ENCODE measurements at places on chromosomes 2 and 18.

DNA sequence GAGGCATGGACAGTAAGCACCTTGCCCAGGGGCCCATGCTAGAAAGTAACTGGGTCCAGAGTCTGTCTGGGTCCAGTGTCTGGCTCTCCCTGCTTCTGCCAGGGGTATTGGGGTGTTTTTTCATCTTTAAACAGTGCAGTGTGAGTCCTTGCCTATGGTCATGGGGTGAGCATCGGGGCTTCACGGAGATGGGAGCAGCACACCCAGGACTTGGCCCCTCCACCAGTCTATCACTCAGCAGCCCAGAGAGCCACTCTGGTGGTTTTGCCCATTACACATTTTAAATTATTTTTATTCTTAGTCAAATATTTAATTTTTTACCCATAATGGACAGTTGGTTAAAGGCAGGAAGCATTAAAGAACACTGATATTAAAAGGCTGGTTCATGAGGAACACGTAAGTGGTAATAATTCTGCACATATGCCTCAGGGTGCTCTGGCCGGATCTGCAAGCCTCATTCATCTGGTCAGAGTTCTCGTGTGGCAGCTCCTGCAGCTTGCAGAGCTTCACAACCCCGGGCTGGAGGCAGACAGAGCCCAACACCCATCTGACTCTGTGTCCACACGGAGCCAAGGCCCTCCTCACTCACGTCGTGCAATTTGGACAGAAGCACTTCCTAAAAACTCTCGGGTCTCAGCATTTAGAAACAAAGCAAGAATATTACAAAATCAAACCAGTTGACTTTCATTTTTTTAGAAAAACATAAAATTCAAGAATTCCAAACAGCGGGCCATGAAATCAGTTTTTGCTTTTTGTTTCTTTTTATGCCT lies 204.1 kb downstream of the CTIF start:
- no peak for DNase-seq

- DNase-seq = peak; percentile 37
Measured at GRCh38 chr2:39593439-39594393, 72.0 kb upstream of the TMEM178A start.

DNA sequence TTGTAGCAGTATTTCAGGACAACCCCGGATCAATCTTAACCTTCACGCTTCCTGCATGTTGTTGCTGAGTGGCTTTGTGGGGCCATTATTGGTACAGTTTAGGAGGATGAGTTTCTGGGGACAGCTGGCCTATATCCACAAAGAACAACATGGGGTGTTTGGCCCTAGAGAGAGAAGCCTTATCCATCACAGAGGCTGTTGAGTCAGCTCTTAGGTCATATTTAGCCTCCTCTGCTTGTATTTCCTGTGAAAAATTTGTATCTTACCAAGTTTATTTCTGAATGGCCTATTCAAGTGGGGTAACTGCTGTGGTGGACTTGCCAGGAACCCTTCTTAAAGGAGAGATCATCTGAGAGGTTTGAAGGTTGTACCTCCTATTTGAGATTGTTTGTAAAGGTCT lies 77.6 kb downstream of the MAP4K4 start:
- DNase-seq = no peak

GRCh38 chr2:215900843-215901242 lies 112.5 kb downstream of the MREG start:
- DNase-seq = no peak

GRCh38 chr2:219300022-219300421 lies 9.2 kb downstream of the PTPRN start:
- DNase-seq = no peak

DNA sequence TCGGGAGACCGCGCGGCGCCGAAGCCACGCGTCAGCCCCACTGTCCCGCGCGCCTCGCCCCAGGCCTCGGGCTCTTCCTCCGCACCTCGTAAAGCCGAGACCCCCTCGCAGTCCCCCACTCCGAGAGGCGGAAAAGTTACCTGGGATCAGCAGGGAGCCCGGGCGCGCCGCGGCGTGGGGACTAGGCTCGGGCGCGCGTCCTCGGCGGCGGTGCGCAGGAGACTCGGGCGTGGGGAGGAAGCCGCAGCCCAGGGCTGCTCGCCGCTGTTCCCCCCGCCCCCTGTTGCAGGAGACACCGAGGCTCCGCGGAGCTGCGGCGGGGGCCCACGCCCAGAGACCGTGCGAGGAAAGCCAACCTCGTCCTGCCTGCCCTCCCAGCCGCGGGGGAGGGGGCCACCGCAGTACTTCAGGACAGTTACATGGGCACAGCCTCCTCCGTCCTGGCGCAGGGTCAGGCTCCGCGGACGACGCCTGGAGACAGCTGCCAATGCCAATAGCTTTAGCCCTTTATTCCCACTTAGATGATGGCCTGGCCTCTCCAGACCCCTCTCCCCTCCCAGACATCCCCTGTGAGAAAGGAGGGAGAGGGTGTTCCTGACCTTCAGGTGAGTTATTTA lies at the start of gene EPB41L3:
Gene EPB41L3, minus strand, starts transcription at position 225 of the 617 bp plus-strand sequence. CDS start 54,814 bp downstream, outside the sequence.
- DNase-seq = no peak

DNA sequence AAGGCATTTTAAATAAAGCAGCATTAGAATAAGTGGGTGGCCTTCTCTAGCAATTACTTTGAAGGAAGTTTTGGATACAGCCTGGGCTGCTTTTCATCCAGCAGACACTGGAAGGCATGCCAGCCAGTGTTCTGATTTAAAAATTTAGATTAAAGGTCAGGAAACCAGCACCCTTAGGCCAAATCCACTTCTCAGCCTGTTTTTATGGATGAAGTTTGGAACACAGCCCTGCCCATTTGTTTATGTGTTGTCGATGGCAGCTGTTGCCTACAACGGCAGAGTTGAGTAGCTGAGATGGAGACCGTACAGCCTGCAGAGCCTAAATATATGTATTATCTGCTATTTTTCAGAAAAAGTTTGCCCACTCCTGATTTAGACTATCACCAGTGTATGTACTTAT lies 313.6 kb upstream of the ACVR2A start:
- no peak for DNase-seq

- DNase-seq = peak; percentile 33
Measured at GRCh38 chr18:10190564-10190963, 263.9 kb upstream of the APCDD1 start.

DNA sequence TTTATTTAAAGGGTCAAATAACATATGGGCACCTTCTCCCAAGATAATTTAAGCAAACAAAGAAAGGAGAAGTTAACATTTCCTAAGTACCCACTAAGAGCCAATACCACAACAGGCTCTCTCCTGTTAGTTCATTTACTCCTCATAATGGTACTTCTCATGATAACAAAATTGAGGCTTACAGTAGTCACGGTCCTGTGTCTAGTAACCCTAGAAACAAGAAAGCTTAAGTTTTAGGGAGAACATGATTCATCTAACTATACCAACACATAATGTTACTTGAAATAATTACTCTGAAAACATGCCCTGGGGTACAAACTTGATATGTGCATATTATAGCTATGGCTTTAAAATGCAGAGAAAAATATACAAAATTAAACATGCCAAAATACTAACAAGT lies 19.8 kb downstream of the IWS1 start:
- no peak for DNase-seq

DNA sequence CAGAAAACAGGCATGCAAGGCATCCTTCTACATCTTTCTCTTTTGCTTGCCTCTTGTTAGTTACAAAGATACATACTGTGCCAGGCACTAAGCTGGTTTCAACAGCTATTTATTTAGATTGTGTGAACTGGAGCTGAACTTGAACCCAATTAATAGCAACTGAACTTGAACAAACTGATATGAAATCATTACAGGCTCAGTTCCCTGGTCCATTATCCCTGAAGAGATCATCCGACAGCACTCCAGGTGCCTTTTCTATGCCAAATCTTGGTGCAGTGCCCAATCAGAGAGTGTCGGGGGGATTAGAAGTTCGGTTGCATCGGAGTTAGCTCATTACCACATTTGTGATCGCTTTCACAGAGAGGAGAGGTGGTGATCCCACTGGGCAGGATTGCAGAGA lies 477.6 kb downstream of the PARD3B start:
- DNase-seq = no peak

DNA sequence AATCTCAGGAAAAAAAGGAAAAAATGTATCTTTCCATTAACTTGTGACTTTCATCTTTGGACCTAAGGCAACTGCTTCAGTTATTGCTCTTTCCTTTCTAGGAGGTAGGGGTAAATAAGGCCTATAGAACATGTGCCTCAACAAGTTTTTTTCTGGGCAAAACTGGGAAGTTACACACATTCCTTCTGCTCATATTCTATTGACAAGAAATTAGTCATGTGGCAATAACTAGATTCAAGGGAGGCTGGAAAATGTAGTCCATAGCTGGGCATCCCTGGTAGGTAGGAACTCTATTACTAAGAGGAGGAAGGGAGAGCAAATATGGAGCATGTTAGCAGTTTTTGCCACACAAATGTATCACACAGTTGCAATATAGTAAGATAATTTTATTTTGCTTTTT lies 37.7 kb upstream of the NEMP2 start:
- no peak for DNase-seq

DNA sequence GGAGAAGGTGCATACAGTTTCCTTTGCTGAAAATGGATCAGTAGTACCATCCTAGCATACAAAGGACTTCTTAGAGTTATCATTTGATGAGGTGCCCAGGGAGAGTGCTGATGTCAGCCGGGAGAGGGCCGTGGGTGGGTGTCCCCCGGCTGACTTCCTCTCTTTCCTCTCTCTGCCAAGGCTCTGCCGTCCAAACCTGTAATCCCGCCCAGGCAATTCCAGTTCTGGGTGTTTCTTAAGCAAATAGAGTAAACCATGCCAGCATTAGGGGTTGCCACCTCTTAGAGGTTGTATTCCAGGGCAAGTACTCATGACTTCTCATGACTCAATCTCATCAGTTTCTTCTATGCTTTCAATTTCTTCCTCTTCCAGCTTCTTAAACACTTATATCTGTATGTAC lies 117.2 kb downstream of the GATA6 start:
- DNase-seq = no peak

DNA sequence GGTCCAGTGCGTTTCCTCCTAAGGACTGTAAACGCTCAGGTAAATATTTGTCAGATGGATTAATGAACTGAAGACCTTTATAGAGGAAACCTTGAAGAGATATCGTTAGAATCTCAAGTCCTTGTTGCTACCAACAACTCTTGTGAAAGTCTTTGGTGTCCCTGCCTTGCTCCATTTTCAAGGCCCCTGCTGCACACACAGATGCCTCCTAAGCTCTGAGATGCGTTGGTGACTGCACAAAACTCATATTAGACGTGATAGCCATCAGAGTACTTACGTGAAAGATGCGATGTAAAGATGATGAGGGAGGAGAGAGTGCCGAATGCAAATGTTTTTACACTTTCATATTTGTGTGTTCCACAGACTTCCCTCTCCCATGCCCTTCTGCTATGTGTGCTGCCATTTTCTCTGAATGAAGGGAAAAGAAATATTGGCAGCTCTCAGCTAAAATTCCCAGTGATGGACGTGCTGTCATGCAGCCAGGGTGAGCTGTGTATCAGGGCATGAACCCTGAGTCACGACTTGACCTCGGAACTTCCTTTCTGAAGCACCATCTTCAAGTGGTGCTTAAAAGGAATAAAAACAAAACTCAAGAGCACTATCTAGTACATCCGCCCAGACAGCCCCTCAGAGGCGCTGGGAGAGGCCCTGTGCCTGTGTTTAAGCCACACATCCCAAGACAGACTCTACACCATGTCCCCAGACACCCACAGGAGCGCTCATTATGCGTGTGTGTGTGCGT lies 117.4 kb downstream of the FAM210A start:
- DNase-seq = no peak

DNA sequence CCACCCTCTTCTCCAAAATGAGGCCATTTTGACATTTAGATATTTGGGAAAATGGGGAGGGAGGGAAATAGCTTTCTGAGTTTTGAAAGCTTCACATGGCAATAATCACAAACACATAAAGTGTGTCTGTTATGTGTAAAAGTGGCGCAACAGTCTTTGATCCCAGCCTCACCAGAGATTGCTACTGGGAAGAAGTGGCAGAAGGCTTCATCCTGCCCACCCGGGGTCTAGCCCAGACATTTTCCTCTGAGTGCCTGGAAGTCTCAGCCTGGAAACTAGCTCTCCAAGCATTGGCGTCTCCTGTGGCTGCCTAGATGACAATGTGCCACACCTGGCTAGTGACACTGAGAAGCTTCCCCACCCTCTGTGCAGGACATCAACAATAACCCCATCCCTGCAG lies 1.7 kb upstream of the LBH start:
- DNase-seq = no peak

GRCh38 chr2:127888772-127889171 lies 3.0 kb upstream of the AMMECR1L start:
- no peak for DNase-seq

GRCh38 chr18:2878656-2879330 lies 32.0 kb downstream of the EMILIN2 start:
- DNase-seq = no peak

GRCh38 chr2:100718065-100718629 lies 101.8 kb upstream of the NPAS2 start:
- no peak for DNase-seq

GRCh38 chr18:50011813-50012435 lies 183.0 kb downstream of the MYO5B start:
- peak; percentile 88 for DNase-seq

DNA sequence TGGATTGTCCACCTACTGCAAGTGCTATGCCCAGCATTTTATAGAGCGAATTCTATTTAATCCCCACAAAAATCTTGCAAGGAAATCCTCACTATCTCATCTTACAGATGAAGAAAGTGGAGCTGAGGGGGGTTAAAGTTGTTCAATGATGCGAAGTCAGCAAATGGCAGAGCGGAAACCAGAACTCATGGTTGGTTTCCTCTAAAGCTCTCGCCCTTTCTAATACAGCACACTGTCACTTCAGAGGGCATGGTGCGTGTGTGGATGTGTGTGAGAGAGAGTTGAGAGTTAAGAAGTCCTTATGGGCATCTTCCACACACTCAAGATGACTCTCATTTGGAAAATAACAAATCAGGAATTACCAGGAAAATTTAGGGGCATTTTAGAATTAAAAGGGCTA lies 78.4 kb downstream of the TGFA start:
- DNase-seq = no peak

DNA sequence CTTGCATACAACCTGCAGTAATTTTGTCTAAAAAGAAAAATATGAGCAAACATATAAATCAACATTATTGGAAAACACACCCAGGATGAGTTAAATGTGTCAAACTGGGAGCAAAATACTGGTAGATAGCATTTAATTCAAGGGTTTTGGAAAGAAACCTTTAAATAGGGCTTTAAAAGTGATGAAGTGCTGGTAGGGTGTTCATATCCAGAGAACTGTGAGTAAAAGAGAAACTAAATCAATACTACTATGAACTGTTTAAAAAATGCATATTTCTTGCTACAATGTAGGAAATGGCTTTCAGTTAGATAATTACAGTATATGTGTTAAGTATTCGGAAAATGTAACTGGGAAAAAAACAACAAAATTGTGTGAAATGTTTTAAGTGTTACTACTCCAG lies 117.8 kb downstream of the ATAD2B start:
- DNase-seq = no peak

DNA sequence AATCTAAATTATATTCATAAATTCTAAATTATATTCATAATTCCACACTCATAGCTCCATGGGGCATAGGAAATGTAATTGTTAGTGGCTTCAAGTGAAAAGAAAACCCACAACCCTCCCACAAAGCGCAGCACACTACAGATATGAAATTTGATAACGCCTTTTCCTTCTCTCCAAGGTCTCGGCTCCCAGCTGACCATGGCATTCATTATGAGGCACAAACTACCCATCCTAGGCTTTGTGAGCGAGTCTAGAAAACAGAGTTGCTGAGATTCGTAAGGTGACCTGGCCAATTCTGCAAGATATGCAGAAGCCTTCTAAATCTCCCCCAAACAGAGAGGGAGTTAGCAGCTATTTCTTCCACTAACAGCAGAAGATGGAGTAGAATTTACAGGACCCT lies 5.4 kb downstream of the NPPC start:
- no peak for DNase-seq
